ENCODE measurements at places on chromosomes 6 and 20.

DNA sequence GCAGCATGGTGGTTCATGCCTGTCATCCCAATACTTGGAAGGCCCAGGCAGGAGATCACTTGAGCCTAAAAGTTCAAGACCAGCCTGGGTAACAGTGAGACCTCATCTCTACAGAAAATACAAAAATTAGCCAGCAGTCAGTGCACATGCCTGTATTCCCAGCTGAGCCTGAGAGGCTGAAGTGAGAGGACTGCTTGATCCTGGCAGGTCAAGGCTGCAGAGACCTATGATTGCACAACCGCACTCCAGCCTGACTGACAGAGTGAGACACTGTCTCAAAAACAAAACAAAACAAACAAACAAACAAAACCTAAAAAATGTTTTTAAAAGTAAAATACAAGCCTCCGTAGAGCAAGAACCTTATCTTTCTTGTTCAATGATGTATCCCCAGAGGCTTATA lies 6.0 kb downstream of the CEP85L start:
- no peak for DNase-seq

- DNase-seq, result no peak
Observed at GRCh38 chr20:57038608-57039440, 227.6 kb downstream of the BMP7 start.

- DNase-seq, result no peak
Observed at GRCh38 chr20:34246126-34246626, 5.0 kb downstream of the ASIP start.

DNA sequence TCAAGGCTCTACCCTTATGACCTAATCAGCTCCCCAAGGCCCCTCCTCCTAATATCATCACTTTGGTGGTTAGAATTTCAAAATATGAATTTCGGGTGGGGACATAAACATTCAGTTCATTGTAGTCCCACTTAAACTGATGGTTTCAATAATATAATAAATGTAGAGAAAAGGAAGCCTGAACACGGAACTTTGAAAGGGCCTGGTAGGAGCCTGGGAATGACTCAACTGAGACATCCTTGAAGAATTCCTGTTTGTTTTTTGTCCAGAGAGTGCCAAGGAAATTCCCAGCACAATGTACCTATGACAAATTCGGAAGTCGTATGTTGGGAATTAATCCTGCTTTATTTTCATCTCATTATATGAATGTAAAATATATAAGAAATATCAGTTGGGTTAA lies 457.9 kb downstream of the PLCB1 start:
- no peak for DNase-seq

GRCh38 chr6:134722200-134722870 lies 227.6 kb downstream of the ALDH8A1 start:
- DNase-seq, result no peak

DNA sequence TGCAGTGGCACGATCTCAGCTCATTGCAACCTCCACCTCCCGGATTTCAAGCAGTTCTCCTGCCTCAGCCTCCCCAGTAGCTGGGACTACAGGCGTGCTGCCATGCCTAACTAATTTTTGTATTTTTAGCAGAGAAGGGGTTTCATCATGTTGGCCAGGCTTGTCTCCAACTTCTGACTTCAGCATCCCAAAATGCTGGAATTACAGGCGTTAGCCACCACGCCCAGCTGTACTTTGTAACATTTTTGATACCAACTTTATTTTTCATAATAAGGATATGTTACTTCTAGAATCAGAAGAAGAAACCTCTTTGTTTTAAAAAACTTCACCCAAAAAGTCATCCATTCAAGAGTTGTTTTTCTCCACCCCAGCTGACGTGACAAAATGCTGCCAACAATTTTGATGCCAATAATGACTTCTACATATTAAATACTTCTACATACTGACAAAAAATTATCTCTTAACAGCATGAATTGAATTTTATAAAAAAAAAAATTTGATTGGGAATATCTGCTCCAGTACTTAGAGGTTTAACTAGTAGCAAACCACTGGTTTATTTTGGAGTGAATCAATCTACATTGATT lies 22.5 kb upstream of the PRIM2 start:
- no peak for DNase-seq

DNA sequence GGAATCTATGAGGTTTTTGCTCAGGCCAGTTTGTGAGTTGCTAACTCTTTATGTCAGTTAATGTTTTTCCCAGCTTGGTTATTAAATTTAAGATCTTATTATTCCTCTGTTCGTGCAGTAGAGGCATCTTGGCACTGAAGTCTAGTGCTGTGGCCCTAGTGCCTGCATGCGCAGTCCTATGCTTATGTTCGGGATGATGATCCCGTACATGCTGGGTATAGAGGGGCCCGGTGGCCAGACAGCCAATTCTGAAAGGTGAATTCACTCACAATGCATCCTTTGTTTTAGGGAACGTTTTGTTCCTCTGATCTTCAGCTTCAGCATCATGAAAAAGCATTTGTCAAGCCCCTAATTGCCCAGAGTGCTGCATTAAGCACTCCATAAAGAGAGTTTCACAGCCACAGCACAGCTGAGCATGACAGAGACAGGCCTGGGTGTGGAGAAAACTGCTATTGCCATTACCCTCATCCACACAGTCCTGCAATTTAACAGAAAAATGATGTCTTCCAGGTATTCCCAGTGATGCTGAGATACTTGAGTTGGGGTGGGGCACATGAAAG lies 39.8 kb upstream of the BACH2 start:
- no peak for DNase-seq

- DNase-seq, result no peak
Observed at GRCh38 chr6:27720607-27721580, 191.3 kb downstream of the OR2B2 start.

DNA sequence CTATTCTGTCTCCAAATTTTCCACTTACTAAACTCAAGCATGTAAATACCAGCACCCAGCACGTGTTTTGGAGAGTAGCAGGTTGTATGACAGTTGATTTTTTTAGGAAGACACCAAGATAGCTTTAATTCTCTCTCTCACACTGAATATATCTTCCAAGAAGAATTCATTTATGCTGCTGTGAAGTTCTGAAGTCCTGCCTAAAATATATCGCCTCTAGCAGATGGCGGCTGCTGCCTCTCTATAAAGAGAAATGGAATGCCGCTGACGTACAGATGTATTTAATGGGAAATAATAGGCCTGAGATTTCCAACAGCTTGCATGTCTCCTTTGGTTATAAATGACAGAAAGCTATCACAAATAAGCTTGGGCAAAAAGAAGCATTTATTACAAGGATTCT lies 74.7 kb downstream of the PFDN4 start:
- DNase-seq, result no peak

- DNase-seq, result no peak
Observed at GRCh38 chr6:147378819-147379218, 129.7 kb upstream of the SAMD5 start.

DNA sequence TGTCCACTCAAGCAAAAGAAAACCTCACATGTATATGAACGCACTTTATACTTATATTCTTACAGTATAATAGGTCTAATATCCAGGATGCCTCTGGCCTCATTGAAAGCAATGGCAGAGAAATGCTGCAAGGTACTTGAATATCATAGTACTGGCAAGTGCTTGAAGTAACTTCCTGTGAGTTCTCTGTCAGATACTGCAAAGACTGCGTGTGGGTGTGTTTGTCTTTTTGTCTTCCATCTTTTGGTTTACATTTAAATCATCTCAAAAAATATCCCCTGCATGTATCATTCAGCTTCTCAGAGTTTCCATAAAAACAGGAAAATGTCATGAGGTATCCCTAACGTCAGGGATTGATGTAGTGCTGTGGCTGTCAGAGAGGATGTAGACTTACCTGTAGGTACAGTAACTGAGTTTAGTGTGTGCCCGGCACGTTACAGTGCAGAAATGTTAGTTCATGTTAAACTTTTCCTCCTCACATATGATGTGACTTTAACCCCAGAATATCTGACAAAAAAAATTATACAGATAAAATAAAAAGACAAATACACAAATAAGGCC lies 184.3 kb downstream of the DST start:
- DNase-seq, result no peak

- peak; percentile 14 for DNase-seq
Observed at GRCh38 chr20:1212607-1213396, 9.5 kb downstream of the C20orf202 start.
